ENCODE measurements at places on chromosomes 2 and 18.

DNA sequence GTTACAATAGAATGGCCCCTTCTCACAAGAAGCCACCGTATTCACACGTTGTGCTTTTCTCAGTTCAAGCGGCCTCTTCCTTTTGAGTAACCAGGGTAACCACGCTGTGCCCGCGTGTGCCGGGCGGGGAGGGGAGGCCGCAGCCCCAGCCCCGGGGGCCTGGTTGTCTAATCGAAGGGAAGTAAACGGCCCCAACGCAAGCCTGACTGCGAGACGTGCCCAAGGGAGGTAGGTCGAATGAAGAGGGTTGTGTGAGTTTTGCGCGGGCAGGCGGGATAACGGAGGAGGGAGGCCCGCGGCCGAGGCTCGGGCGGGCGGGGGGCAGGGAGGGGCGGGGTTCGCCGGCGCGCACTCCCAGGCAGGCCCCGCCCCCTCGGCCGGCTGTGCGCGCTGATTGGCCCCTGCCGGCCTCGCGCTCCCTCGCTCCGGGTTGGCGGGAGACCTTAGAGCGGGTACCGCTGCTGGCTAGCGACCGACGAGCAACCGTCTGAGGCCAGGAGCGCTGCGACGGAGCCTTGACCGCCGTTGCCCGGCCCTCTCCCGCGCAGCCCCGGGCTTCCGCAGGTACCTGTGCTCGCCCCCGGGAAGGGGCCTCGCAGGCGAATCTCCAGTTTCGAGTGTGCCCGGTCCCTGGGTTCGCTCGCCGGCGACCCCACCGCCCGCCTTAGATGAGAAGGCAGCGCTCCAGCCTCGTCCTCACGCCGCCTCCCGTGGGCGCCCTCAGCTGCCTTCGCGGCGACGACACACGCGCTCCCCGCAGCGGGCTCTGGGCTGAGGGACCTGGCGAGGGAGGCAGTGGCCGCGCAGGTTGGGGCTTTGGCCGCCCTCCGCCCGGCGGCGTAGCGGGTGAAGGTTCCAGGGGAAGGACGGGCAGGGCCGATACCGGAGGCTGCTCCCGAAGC is at the start of gene SPDYA:
SPDYA (plus strand) TSS at position 451 of the 902 bp plus-strand sequence. CDS start 5,181 bp downstream, outside the sequence.
- DNase-seq = no peak

DNA sequence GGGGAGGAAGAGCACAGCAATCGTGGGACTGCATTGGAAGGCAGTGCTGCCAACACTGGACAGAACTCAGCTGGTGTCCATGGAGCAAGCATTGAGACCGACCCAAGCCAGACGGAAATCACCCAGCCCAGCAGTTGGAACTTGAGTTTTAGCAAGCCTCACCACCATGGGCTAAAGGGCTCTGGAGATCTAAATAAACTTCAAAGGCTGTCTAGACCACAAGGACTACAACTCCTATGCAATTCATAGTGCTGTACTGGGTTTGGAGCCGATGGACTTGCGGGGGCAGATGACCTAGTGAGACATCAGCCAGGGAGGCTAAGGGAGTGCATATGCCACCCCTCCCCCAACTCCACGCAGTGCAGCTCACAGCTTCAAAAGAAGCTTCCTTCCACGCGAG is 243.6 kb upstream of the SLC39A10 start:
- DNase-seq = no peak

GRCh38 chr2:79994965-79995364 is 309.6 kb downstream of the LRRTM1 start:
- DNase-seq = no peak

DNA sequence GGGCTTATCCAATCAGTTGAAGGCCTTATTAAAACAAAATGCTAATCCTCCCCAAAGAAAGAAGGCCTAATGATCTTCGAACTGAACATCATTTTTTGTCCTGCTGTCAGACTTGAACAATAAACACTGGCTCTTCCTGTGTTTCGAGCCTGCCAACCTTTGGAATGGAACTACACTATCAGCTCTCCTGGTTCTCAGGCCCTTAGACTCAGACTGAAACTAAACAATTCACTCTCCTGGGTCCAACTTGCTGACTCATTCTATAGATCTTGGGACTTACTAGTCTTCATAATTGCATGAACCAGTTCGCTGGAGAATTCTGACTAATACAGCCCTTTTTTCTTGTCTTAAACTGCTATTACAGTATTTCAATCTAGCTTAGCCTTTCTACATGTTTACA is 235.2 kb downstream of the LNPK start:
- no peak for DNase-seq

- no peak for DNase-seq
Observed at GRCh38 chr2:216694082-216694825, 1.1 kb downstream of the IGFBP5 start.

- no peak for DNase-seq
Observed at GRCh38 chr2:240254337-240255164, 114.1 kb upstream of the OTOS start.

DNA sequence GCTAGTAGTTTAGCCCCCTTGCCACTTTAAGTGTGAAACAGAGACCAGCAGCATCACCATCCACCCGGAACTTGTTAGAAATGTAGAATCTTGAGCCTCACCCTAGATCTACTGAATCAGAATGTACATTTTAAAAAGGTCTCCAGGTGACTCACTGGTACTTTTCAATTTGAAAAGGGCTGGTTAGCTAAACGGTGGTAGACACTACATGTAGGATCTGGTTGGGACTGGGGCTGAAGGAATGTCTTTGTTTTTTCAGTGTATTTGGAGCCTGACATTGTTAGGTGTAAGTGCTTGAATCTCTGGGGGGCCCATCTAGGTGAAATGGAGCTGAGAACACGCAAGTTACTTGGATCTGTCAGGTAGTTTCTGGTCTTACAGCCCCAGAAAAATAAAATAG is 44.0 kb upstream of the XPO1 start:
- DNase-seq = no peak

GRCh38 chr2:3078684-3079083 is 298.9 kb downstream of the EIPR1 start:
- peak; percentile 25 for DNase-seq

DNA sequence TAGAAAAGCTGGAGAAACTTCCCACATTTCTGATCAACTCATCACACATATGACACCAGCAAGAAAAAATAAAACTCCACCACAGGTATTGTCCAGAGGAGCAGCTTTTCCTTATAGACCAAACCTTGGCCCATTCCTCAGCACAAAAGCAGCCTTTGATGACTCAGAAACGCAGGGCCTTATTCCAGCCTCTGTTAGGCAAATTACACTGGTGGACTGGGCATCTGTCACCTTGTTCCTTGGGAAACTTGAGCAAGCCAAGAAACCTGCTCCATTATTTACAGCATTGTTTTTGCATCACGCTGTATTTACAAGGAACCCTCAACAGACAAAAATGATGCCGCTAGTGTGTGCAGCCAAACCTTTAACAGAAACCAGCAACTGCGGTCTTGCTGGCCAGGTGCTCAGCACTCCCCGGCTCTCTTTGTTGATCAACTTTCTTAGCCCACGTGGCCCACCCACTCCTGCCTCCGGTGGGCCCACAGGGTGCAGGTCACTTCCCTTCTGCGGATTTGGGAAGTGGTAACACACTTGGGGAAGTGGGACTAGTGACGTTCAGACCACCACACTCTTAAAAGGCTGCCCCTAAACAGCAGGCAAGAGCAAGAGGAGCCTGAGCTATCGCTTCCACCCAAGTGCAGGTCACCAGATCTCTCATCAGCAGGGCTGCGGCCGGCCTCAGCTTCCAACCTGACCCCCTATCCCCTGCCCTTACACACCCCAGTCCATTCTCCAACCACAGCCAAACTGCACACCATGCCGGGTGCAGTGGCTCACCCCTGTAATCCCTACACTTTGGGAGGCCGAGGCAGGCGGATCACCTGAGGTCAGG is 1.5 kb downstream of the AP1S3 start:
- DNase-seq = peak; percentile 52

- DNase-seq = no peak
Observed at GRCh38 chr2:74001121-74001520, 16.4 kb downstream of the TET3 start.

- no peak for DNase-seq
Observed at GRCh38 chr2:14638488-14638887, 6.0 kb downstream of the LRATD1 start.

GRCh38 chr18:52337276-52337675 is 2.7 kb upstream of the DCC start:
- no peak for DNase-seq

- DNase-seq = no peak
Observed at GRCh38 chr18:5488844-5489243, 55.0 kb downstream of the EPB41L3 start.

DNA sequence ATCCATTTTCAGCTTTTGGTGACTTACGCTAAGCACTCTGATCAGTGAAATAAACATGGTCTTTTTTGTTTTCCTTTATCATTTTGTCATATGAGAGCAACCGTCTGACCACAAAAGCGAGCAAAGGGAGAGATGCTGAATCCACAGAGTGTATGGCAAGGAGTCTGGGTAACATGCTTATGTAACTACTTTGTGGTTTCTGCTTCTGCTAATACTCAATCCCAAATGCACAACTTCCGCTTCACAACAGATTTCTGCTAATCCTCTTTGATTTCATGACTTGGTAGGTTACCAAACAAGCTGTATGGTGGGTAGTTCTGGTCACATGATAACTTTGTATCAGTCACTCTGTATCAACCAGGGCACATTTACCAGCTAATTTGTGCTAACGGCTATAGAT is 908.4 kb upstream of the CRIM1 start:
- no peak for DNase-seq

DNA sequence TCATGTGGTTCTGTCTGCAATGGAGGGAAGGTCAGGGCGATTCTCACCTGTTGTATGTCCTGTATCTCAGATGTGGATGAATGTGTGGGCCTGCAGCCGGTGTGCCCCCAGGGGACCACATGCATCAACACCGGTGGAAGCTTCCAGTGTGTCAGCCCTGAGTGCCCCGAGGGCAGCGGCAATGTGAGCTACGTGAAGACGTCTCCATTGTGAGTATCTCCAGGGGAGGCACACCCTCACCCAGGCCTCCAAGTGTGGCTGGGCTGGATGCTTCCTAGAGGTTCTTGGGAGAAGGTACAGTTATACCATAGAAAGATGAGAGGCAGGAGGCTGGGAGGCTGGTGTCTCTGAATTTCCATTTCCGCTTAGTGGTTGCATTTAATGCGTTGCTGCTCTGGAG is 46.9 kb downstream of the FBLN7 start:
- no peak for DNase-seq

- DNase-seq = peak; percentile 82
Observed at GRCh38 chr18:10851824-10852319, 297.5 kb downstream of the PIEZO2 start.

- DNase-seq = no peak
Observed at GRCh38 chr2:11505652-11506610, 27.9 kb upstream of the GREB1 start.

- no peak for DNase-seq
Observed at GRCh38 chr2:57760381-57760801, 286.2 kb upstream of the VRK2 start.

DNA sequence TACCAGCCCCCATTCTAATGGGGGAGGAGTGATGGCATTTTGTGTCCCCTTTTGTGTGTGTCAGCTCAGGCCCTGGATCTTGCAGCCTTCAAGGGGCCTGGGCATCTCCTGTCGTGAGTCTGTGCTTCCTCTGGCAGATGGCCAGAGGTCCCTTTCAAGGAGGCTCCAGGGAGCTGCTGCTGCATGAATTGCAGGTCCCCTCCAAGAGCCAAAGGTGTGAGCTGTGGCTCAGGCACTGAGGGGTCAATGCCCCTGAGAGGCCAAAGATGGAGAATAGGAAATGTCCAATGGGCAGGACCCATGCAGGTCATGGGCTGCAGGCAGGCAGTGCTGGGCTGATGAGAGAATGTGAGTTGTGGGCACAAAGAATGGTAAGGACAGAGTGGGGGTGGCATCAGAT is 10.4 kb downstream of the MAB21L4 start:
- DNase-seq = no peak

DNA sequence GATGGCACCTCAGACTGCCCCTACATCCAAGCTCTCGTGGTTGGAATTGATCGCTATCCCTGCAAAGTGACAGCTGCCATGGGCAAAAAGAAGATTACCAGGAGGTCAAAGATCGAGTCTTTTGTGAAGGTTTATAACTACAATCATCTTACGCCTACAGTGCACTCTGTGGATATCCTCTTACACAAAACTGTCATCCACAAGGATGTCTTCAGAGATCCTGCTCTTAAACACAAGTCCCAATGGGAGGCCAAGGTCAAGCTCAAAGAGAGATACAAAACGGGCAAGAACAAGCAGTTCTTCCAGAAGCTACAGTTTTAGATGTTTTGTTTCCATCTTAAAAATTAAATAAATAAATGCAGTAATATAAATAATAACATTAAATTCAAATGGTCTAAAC is 45.4 kb downstream of the INO80D start:
- no peak for DNase-seq

GRCh38 chr2:37558623-37559022 is 112.8 kb downstream of the CDC42EP3 start:
- no peak for DNase-seq

DNA sequence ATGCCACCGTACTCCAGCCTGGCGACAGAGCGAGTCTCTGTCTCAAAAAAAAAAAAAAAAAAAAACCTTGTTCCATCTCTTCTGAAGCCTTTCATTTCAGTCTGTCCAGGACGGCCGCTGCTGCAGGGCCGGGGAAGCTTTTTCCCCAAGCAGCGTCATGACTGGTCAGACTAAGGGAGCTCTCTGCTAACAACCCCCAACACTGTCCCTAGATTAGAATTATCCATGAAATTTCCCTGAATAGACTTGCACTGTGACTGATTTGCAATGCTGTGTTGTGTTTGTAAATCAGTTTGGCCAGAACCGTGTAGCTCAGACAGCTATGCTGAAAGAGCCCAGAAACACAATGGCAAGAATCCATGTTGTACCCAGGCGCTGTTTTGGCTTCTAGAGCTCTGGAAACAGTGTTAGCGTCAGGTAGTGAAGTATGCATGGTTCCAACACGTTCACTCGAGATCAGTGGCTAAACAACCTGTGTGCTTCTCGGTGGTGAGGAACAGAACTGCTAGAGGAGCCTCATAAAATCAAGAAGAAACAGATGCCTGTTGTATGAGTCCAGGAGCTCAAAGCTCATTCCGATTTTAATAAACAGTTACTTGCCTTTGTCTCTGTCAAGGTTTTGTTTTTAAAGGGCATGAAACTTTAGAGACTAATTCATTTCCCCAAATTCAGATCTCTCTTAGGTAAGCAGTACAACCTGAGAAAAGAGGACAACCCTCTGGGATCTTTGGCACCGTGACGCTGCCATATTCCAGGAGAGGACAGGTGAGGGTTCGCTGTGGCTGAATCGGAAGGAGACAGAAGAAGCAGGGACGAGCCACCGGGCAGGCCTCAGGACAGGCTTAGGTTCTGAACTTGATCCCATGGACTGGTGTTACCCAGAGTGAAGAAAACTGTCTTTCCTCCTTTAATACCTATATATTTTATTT is 43.5 kb downstream of the GORASP2 start:
- peak; percentile 59 for DNase-seq
